COLO829 (cell line): ENCODE measurements at places on chromosomes 2 and 18.

GRCh38 chr2:240921311-240921994 lies 15.3 kb downstream of the CROCC2 start:
- no peak for DNase-seq

- DNase-seq = no peak
Measured at GRCh38 chr2:227301523-227301922, 23.5 kb upstream of the MFF start.

DNA sequence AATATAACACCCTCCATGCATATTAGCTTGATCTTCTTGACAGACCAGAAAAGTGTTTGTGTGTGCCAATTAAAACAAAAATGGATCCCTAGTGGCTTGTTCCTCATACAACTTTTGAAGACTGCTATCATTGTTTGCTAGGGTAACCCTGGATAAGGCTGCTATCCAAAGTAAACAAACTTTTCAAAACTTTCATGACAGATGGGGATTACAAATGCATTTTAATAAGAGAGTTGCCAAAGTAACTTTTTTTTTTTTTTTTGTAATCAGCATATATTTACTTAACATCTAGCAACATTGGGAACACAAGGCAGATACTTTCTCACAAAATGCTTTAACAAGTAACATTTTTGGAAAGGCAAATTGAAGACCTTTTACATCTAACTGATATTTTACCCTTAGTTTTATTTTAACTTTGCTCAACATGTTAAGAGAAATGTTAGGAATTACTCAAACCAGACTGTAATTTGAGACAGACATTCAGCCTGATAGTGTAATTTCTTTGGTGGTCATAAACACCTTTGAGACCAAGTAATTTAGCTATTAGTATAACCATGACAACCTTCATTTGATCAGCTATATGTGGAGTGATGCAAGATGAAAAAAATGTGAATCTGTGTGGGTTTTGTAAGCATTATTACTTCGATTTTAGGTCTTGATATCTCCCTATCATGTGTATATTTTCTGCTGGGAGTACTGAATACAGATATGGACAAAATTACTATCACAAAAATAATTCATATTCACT lies 300.9 kb downstream of the ARHGAP15 start:
- no peak for DNase-seq

GRCh38 chr2:169768262-169768995 lies 30.2 kb upstream of the SSB start:
- DNase-seq = no peak

GRCh38 chr2:120876526-120877280 lies 141.0 kb downstream of the GLI2 start:
- no peak for DNase-seq

- DNase-seq = no peak
Measured at GRCh38 chr2:45191976-45192375, 182.7 kb upstream of the SIX2 start.

DNA sequence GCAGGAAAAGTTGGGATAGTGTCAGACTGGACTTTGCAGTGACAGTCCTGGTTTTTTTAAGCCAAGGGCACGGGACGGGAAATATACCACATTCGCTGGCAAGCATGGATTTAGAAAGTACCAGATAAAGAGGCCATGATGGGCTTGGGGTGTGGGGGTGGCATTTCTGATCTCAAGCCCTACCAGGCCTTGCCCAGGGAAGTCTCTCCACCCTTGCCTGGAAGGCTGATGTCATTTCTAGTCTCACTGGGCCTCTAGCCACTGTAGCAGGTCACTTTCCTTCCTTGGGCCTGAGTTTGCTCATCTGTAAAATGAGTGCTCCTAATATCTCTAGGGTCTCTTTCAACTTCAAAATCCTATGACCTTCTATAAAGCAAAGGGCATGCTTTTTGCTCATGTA lies 1.8 kb downstream of the ZBTB7C start:
- DNase-seq = no peak

DNA sequence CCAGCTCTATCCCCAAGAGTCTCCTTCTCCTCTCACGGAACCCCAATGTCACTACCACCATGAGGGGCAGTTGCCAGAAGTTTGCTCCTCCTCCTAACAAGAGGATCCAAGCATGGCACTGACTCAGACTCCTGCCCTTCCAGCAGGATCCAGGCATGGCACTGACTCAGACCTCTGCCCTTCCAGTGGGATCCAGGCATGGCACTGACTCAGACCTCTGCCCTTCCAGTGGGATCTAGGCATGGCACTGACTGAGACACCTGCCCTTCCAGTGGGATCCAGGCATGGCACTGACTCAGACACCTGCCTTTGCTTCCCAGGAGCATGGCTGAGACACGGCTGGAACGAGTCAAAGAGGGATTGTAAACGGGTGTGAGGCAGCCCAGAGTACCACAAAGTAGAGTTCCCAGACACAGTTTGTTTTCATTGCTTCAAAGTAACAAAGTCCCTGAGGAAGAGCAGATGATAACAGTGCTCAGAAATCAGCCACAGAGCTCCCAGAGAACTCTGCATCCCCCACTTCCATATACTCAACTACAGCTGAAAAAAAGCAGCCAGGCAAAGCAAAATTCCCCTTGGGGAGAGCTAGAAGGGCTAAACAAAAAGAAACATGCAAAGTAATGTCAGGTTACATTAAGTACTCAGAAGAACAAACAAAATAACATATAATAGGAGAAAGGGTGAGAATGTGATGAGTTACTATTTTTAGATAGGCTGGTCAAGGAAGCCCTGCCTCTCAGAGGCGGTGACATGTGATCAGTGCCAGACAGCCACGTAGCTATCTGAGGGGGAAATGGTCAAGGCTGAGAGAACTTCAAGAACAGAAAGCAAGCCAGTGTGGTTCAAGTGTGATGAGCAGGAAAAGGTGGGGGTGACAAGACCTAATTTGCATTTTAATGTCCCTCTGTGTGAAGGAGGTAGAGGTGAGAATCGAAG lies 3.0 kb downstream of the BUB1 start:
- no peak for DNase-seq

GRCh38 chr2:130337735-130338325 lies 4.9 kb upstream of the IMP4 start:
- peak; percentile 95 for DNase-seq

- DNase-seq = peak; percentile 30
Measured at GRCh38 chr18:70288851-70289328, at the start of gene SOCS6. SOCS6 (plus strand) TSS chr18:70289045; CDS start chr18:70324669, 35,624 bp downstream.

- no peak for DNase-seq
Measured at GRCh38 chr2:95575857-95576256, 15.9 kb upstream of the TRIM43 start.

DNA sequence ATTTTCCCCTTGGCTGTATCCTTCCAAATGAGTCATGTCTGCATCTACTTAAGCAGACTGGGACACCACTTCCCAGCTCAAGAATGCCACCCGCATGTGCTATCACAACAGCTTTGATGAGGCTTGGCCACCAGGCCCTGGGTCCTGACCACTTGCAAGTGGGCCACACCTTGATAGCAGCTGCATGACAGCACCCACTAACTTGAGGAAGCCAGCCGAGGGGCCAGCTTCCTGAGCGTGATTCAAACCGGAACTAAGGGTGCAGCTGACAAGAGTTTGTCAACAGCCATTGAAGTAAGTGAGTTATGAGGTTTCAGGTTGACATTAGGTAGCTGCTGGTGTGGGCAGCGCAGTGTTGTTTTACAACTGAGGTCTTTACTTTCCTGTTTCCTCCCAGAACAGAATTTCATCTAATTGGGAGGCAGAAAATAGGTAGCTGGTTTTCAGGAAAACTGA lies 54.4 kb downstream of the EPHA4 start:
- DNase-seq = no peak

DNA sequence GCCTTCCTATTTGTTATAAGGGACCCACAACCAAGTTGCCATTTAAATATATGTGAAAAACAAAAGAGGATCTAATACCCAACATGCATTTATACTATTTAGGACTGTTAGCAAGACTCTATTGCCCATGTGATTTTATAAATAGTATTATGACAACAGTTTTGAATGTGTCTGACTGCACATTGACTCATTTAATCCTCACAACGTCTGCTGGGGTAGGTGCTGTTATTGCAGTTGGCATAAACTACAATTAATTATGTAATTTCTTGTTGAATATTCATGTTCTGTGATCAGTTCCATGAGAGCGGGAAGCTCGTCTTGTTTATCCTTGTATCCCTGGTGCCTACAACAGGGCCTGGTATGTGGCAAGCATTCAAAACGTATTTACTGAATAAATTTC lies 53.7 kb downstream of the SH2D6 start:
- DNase-seq = no peak

- DNase-seq = no peak
Measured at GRCh38 chr2:75243219-75243618, 43.9 kb upstream of the TACR1 start.

DNA sequence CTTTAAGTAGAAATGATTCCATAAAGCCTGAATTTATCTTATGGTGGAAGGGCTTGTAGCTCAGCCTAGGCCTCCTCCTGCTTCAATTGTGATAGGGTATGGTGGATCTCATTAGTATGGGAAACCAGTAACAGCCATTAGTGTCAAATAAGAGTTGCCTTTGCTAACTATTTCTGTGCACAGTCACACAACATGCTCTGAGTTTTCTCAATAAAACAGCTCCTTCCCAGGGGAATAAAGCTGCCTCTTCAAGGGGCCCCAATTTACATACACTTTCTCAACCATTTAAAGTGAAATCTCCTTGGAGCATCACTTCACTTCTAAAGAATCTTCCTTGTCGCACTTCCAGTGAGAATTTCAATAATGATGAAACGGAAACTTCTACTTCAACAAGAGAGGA lies 53.4 kb downstream of the KLF7 start:
- DNase-seq = no peak

DNA sequence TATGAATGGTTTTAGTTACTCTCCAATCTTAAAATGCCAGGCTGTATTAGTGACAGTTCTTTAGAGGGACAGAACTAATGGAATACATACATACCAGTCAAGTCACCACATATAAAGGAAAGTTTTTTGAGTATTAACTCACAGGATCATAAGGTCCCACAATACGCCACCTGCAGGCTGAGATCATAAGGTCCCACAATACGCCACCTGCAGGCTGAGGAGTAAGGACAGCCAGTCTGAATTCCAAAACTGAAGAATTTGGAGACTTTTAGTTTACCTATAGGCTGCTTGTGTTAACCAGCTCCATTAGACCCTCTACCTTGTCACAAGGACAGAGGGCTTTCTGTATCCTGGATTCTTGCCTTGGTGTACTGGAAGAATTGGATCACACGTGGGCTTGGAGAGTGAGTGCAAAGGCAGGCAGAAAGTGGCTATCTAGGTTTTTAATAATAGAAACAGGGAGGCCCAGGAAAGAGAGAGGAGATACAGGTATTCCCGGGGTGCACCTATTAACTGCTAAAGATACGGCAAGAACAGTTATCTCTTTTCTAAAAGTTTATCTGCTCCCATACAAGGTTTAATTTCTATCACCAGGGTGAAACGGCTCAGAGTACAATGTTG lies 234.9 kb upstream of the CYRIA start:
- DNase-seq = no peak

- no peak for DNase-seq
Measured at GRCh38 chr2:219268294-219268693, 10.9 kb upstream of the DNAJB2 start.

DNA sequence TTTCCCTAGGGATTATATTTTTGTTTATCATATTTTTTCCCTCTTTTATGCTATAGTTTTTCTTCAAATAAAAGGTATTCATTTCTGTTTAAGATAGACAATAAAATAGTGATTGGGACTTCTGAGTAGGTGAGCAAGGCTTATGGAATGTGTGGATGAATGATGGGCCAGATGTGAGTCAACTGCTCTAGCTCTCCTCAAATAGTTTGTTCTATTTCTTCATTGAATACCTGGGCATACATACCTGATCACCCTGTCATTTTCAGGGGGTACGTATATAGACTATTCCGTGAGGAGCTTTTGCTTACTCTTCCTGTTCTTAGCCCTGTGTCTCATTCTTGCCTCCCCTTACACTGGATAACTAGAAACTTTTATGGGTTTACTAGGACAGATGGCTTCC lies 41.9 kb downstream of the BABAM2 start:
- no peak for DNase-seq

- DNase-seq = no peak
Measured at GRCh38 chr2:126866451-126866850, 32.2 kb upstream of the TEX51 start.

DNA sequence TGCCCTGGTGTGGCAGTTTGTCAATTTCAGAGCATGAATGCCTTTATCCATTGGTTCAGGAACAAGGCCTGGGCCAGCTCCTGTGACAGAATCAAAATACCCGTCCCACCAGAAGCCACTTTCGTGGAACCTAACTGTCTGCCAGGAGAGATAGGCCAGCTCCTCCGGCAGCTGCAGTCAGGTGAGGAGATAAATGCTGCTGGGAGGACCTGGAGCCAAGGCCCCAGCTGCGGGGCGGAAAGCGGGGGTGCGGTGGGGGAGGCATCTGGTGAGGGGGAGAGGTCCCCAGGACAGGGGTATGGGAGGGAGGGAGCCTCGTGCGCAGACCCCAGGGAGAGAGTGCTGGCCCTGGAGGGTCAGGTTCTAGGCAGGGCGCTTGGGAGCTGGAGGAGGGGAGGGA lies 4.4 kb upstream of the ASB1 start:
- DNase-seq = no peak

DNA sequence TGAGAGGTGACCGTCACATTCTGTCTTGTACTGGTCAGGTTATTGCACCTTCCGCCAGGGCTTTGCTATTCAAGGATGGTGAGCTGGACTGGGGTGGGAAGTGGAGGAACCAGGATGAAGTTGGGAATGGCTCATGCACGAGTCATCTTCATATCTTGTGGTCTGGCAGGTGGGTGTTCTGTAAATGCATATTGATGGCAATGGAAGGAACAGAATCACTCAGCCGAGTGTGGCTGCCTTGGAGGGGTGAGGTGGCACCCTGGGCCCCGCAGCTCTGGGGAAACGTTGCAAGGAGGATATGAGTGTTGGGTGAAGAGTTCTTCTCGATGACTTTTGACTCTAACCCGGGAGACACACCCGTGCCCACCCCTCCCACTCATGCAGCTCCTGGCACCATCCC lies 1.2 kb downstream of the NEU2 start:
- DNase-seq = no peak

GRCh38 chr2:161391737-161392506 lies 24.2 kb upstream of the TBR1 start:
- no peak for DNase-seq

- DNase-seq = peak; percentile 17
Measured at GRCh38 chr2:149329489-149330126, 779 bp upstream of the LYPD6 start.

DNA sequence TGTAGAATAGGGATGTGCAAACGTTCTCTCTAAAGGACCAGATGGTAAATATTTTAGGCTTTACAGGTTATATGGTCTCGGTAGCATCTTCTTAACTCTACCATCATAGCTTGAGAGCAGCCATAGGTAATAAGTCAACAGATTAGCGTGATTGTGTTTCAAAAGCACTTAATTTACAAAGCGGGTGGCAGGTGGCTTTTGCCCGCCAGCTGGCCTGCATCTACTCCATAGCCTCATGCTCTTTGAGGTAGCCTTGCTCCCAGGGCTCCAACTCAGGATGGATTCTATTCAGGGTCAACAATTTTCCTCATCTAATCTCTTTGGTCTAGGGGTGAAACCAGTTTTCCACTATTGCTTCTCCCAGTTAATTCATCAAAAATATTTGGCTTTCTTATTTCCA lies 5.0 kb upstream of the ATP9B start:
- DNase-seq = no peak
